ENCODE measurements at places on chromosomes 16 and 17.
A peak's percentile ranks its signal among the peaks of the same experiment; 100 is the strongest.

DNA sequence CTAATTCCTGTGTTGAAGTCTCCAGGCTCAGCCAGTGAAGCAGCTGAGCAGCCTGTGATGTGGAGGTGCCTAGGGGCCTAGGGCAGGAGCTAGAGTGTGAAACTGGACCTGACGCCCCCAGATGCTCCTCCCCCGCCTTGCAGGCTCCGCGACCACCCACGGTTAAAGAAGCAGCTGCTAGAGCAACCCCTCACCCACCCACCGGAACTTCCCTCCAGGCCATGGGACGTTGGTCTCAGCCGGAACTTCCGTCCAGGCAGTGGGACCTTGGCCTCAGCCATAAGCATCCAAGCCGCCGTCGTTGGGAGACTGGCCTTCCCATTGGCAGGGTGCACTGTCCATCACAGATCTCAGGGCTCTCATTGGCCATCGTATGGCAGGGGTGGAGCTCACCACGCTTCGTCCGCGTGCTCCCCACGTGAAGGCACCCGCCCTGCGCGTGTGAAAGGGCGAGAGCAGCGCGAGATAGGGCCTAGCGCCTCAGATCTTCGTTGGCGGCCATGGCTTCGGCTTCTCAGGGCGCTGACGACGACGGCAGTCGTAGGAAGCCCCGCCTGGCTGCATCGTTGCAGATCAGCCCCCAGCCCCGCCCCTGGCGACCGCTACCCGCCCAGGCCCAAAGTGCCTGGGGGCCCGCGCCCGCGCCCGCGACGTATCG is at the start of gene ADAD2:
TSS of gene ADAD2 (plus strand) at position 427 of the 658 bp plus-strand sequence. CDS start at position 501, 74 bp downstream.
- no peaks in the 10 kb centered on the region for H3K27me3 ChIP-seq
- H3K4me1 ChIP-seq: no peaks in the 10 kb centered on the region
- no peaks in the 10 kb centered on the region for H3K36me3 ChIP-seq
- no peak within 1 kb of the TSS for H3K27ac ChIP-seq
- peak; percentile 61 for DNase-seq
- no peak within 1 kb of the TSS for H3K4me3 ChIP-seq

- no peak for DNase-seq
- H3K4me1 ChIP-seq: peaks cover 5% of the 10 kb centered on the region
- H3K36me3 ChIP-seq: no peaks in the 10 kb centered on the region
- H3K4me3 ChIP-seq: no peak overlapping the region
- H3K27ac ChIP-seq: no peak overlapping the region
Measured at GRCh38 chr17:32259586-32259985, 6.0 kb upstream of the RHBDL3 start.

DNA sequence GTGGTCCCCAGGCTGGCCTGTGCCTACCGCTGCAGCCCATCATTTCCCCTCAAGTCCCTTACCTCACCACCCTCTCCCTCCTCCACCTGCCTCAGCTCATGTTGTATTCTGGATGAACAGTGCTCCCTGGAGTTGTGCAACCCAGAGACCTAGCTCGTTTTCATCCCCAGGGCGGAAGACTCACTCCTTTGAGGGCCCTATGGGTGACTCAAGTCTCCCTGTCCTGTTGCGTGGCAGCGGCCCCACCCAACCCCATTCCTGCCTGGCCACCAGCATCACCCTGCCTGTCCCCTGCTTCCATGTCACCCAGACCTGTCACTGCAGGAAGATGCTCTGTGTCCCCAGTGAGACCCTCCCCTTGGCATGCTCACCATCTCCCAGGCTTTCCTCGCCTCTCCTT is 3.3 kb downstream of the ALOX12B start:
- no peak for DNase-seq
- no peak overlapping the region for H3K27ac ChIP-seq
- H3K4me3 ChIP-seq: no peak overlapping the region
- H3K4me1 ChIP-seq: 0 out of 2 replicates have a peak, but pooled peaks cover 2% of the 10 kb centered on the region
- no peaks in the 10 kb centered on the region for H3K27me3 ChIP-seq

GRCh38 chr17:36118477-36119353 is 15.1 kb downstream of the CCL4 start:
- H3K36me3 ChIP-seq: no peaks in the 10 kb centered on the region
- no peaks in the 10 kb centered on the region for H3K27me3 ChIP-seq
- DNase-seq: no peak

- no peak overlapping the region for H3K4me3 ChIP-seq
- H3K36me3 ChIP-seq: no peaks in the 10 kb centered on the region
- H3K27ac ChIP-seq: no peak overlapping the region
Measured at GRCh38 chr17:80870401-80870800, 121.2 kb upstream of the CHMP6 start.

GRCh38 chr16:89613231-89613953 is at the start of gene DPEP1:
DPEP1 (plus strand) TSS chr16:89613642; CDS start chr16:89630411, 16,769 bp downstream.
- H3K27ac ChIP-seq: no peak within 1 kb of the TSS
- H3K4me1 ChIP-seq: peaks cover 2% of the 10 kb centered on the region
- no peak within 1 kb of the TSS for H3K4me3 ChIP-seq
- H3K36me3 ChIP-seq: no peaks in the 10 kb centered on the region

All from iPS DF 6.9 (cell line).